ENCODE measurements at places on chromosomes 12 and 14.

GRCh38 chr14:92690171-92691011, 58.0 kb downstream of the LGMN start:
- no peak for DNase-seq

GRCh38 chr14:73472185-73473114, 14.1 kb upstream of the NUMB start:
- no peak for DNase-seq

GRCh38 chr12:15184484-15184883, 36.7 kb downstream of the RERG start:
- DNase-seq: no peak

- no peak for DNase-seq
Observed at GRCh38 chr12:46946137-46946536, 120.3 kb upstream of the SLC38A4 start.

GRCh38 chr12:126607867-126608266, 1542.6 kb downstream of the AACS start:
- no peak for DNase-seq
